SJSA1 (cell line): ENCODE measurements at places on chromosomes 3 and 15. TPM values are rescaled to one million over a fixed set of nuclear protein-coding genes. Genes with fewer than 3 reads are reported as not detected.

DNA sequence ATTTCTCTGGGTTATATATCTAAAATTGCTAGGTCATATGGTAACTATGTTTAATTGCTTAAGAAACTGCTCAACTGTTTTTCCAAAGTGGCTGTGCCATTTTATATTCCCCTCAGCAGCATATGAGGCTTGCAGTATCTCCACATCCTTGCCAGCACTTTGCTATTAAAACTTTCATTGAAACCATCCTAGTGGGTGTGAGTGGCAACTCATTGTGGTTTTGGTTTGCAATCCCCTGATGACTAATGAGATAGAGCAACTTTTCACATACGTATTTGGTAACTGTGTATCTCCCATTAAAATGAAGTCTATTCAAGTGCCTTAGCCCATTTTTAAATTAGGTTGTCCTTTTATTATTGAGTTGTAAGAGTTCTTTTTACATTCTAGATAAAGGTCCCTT, 17.3 kb downstream of the KPNA1 start:
- H3K27me3 ChIP-seq: no peaks in the 10 kb centered on the region
- H3K27ac ChIP-seq: peak overlapping the region; percentile 50
- peak; percentile 57 for DNase-seq
- no peak overlapping the region for H3K4me3 ChIP-seq
- peaks cover 21% of the 10 kb centered on the region for H3K36me3 ChIP-seq

MYRIP gene
- total RNA-seq: 0.06 and 0.11 TPM in 2 replicates

GRCh38 chr15:49145651-49146609, 9.5 kb downstream of the COPS2 start:
- H3K27me3 ChIP-seq: no peaks in the 10 kb centered on the region
- H3K4me1 ChIP-seq: peaks cover 3% of the 10 kb centered on the region; the same call in 1 of the 2 replicates
- DNase-seq: peak; percentile 22
- peaks cover 38% of the 10 kb centered on the region for H3K36me3 ChIP-seq
- H3K4me3 ChIP-seq: no peak overlapping the region

DNA sequence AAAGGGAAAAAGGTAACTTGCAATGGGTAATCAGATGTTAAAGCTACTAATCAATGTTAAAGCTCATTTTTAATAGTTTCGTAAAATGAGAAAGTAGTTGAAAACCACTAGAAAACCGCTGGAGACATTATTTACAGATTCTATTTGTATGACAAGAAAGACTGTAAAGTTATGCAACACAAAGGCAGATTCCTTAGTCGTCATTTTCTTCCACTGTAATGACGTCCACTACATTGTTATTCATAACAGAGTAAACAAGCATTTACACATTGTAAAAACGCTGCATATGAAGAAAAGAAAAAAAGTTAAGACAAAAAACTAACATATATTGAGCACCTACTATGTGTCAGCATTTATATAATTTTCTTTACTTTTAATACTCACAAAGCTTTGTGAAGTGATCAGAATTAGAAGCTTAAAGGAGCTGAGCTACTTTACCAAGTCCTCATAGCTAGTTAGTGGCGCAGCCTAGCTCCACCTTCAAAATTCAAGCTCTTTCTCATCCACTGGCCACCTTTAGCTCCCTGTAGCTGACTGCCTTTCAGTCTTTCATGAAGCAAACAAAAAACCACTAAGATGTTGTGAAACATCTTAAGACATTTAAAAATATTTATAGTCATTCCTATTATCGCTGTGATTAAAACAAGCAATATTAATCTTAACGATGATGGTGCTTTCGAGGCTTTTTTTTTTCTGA, 100.1 kb upstream of the CDIN1 start:
- no peak overlapping the region for H3K27ac ChIP-seq
- no peaks in the 10 kb centered on the region for H3K36me3 ChIP-seq
- no peak overlapping the region for H3K4me3 ChIP-seq
- no peaks in the 10 kb centered on the region for H3K27me3 ChIP-seq

TTC14 gene
- total RNA-seq: 14.9 and 15.3 TPM in 2 replicates

KIF23 gene
- total RNA-seq: 170 and 171 TPM in 2 replicates

- peaks cover 12% of the 10 kb centered on the region for H3K27me3 ChIP-seq
- H3K4me3 ChIP-seq: no peak overlapping the region
- no peak for DNase-seq
- no peaks in the 10 kb centered on the region for H3K4me1 ChIP-seq
Measured at GRCh38 chr15:62362608-62363007, 197.5 kb upstream of the C2CD4B start.

GRCh38 chr15:41464889-41465580, 28.6 kb upstream of the ITPKA start:
- H3K27ac ChIP-seq: no peak overlapping the region
- peaks cover 67% of the 10 kb centered on the region for H3K36me3 ChIP-seq

DNA sequence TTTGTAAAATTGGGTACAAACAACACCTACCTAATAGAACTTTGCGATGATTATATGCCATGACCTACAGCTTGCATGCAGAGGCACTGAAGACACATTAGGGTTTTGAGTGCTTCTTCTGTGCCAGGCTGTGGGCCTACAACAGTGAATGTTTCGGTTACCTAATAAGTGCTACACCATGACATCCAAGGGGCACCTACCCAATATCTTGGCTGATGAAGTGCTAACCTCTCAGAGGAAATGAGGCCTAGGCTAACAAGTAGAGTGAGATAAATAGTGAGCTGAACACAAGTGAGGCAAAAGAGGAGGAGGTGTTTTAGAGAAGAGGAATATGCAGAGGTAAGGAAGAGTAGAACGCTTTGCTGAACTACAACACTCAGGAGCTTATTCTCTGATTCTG, 12.2 kb upstream of the RASGRP1 start:
- no peaks in the 10 kb centered on the region; the same call in 1 of the 2 replicates for H3K27me3 ChIP-seq
- no peak overlapping the region for H3K27ac ChIP-seq
- no peaks in the 10 kb centered on the region for H3K36me3 ChIP-seq
- no peak for DNase-seq
- no peak overlapping the region for H3K4me3 ChIP-seq

DNA sequence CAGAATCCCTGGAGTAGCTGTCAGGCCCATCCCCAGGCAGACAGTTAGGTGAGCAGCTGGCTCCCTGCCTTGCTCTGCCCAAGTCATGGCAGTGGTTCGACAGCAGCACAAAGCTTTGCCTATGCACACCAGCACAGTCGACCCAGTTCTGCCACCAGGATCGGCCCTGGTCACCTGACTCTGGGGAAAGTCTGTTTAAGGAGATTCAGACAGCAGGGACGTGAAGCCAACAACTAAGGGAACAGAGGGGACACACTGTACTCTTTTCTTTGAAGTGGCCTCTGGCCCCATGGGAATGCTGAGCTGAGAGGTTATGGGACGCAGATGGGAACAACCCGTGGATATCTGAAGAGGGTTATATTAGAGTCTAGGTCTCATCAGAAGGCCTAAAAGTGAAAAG, 134.8 kb downstream of the CHDH start:
- no peaks in the 10 kb centered on the region for H3K27me3 ChIP-seq
- H3K27ac ChIP-seq: no peak overlapping the region
- no peak for DNase-seq
- no peak overlapping the region for H3K4me3 ChIP-seq
- no peaks in the 10 kb centered on the region for H3K36me3 ChIP-seq
- H3K4me1 ChIP-seq: no peaks in the 10 kb centered on the region

- H3K27ac ChIP-seq: no peak overlapping the region
- DNase-seq: peak; percentile 22
- no peaks in the 10 kb centered on the region for H3K27me3 ChIP-seq
- H3K36me3 ChIP-seq: no peaks in the 10 kb centered on the region
- H3K4me3 ChIP-seq: no peak overlapping the region
Measured at GRCh38 chr3:98596541-98597500, 3.4 kb upstream of the CPOX start.

GRCh38 chr3:196920733-196921132, 21.6 kb downstream of the NCBP2 start:
- H3K4me3 ChIP-seq: no peak overlapping the region
- H3K27ac ChIP-seq: no peak overlapping the region
